ENCODE measurements at places on chromosomes 1 and 21.

DNA sequence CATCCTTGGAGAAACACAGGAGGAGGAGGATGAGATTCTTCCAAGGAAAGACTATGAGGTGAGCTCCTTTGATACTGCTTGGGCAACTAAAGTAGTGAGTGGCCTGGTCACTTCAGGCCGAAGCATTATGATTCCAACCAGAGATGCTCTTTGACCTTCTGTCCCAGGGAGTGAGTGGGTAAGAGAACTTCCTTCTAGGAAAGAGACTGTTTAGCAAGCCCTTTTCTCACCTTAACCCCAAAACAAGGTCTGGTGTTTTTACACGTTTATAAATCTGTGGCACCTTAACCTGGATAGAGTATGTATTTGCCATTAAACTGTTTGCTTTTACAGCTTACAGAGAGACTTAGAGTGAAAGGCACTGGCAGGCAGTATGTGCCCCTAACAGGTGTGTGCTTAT, 1.1 kb downstream of the CLCN6 start:
- no peak for DNase-seq

GRCh38 chr21:22892740-22893139, 1894.5 kb downstream of the NCAM2 start:
- DNase-seq, result no peak

- no peak for DNase-seq
Measured at GRCh38 chr1:215599418-215600074, 32.4 kb downstream of the KCTD3 start.

GRCh38 chr1:64171797-64172281, 31.6 kb upstream of the UBE2U start:
- DNase-seq, result no peak

- no peak for DNase-seq
Measured at GRCh38 chr1:98482611-98483010, 178.9 kb upstream of the SNX7 start.

- DNase-seq, result peak; percentile 9
Measured at GRCh38 chr1:62391369-62391971, 45.4 kb upstream of the USP1 start.

DNA sequence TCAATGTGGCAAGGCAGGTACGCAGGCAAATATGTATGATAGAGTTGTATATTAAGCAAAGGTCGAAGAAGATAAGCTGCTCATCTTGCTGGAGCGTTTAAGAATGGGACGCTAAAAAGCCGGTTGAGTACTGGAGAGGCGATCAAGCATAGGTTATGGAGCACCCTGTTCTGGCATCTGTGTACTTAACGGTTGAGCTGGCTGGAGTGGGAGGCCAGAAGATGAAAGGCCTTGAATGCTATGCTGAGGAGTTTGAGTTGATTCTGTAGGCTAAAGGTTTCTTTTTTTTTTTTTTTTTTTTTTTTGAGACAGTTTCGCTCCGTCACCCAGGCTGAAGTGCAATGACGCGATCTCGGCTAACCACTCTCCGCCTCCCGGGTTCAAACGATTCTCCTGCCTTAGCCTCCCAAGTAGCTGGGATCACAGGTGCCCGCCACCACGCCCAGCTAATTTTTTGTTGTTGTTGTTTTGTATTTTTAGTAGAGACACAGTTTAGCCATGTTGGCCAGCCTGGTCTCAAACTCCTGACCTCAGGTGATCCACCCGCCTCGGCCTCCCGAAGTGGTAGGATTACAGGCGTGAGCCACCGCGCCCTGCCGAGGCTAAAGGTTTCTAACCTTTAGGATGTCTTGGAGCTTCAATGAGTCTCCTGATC, 850 bp upstream of the KHDC4 start:
- DNase-seq, result no peak

DNA sequence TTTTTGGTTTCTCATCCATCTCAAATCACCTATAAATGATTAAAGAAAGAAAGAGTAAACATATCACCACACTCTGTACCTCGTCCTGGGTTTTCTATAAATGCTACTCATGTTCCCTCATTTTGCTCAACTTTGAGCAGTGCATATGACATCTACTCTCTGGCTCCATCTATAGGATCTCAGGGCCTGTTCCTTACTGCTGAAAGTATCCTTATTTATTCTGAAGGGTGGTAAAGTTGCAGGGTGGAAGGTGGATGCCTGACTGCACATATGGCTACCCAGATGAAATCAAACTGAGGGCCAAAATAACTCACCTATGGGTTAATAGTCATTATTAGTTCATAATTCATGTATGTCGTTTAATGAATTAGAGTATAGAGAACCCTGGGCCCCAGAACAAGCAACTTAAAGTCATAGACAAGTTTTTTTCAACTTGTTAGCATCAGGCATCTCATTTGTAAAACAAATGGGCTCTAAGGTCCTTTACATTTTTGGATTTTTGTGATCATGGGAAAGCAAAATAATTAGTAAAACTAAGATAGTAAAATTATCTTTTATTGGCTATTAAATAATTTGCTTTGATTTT, 46.5 kb downstream of the NCF2 start:
- no peak for DNase-seq

DNA sequence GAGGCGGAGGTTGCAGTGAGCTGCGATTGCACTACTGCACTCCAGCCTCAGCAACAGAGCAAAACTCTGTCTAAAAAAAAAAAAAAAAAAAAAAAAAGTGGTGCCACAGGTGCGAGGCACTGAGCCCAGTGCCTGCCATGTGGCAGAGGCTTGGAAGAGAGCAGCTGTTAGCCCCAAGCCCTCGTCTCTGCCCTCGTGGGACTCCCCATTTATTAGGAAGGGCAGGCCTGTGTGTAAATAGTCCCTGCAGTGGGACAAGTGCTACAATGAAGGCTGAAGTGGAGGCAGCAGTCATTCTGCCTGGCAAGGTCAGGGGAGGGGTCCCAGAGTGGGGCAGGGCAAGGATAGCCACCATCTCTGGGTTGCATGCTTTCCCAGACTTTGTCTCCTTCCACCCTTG, 6.5 kb downstream of the RPS6KA1 start:
- no peak for DNase-seq

- no peak for DNase-seq
Measured at GRCh38 chr21:42124826-42125570, 53.9 kb downstream of the UMODL1 start.

- DNase-seq, result no peak
Measured at GRCh38 chr1:110617116-110617515, 11.0 kb upstream of the KCNA2 start.

- no peak for DNase-seq
Measured at GRCh38 chr21:46038871-46039397, 57.4 kb downstream of the COL6A1 start.

DNA sequence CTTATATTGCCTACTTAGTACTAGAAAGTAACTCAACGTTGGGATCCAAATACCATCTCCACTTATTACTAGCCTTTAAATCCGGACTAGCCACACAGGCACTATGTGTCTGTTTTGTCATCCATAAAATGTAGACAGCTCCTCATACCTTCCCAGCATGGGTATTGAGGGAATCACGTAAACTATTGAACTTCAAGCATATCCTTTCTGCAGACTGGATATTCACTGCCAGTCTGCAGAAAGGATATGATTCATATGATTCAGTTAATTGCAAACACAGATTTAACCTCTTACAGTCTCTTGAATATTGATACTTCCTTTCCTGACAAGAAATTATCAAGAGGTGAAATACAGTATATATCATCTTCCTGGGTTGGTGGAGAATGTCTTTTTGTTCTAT, 186.0 kb downstream of the LEPR start:
- no peak for DNase-seq

DNA sequence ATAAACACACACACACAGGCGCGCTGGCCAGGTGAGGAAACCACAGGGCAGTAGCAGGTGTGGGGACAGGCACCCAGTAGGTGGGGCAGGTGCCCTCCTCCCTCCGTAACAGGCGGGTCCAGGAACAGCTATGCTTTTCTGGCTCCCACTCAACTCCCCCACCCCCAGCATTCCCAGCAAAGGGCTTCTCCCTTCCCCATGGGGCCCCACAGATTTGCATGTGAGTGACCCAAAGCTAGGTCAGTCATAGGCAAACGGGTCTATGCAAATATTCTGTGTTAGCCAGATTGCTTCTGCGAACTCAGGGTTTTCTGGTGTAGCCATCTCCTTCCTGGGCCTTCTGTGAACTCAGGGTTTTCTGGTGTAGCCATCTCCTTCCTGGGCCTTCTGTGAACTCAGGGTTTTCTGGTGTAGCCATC, 114.2 kb downstream of the SIK1 start:
- DNase-seq, result no peak

- DNase-seq, result no peak
Measured at GRCh38 chr1:204385727-204386126, 25.9 kb downstream of the PPP1R15B start.

GRCh38 chr21:42319851-42320572, 4.8 kb upstream of the TFF3 start:
- DNase-seq, result no peak

- peak; percentile 17 for DNase-seq
Measured at GRCh38 chr1:24635195-24635843, 7.8 kb upstream of the SRRM1 start.

GRCh38 chr1:200973937-200974657, 49.4 kb downstream of the KIF21B start:
- no peak for DNase-seq

GRCh38 chr1:241396747-241397681, 40.0 kb upstream of the RGS7 start:
- DNase-seq, result no peak

DNA sequence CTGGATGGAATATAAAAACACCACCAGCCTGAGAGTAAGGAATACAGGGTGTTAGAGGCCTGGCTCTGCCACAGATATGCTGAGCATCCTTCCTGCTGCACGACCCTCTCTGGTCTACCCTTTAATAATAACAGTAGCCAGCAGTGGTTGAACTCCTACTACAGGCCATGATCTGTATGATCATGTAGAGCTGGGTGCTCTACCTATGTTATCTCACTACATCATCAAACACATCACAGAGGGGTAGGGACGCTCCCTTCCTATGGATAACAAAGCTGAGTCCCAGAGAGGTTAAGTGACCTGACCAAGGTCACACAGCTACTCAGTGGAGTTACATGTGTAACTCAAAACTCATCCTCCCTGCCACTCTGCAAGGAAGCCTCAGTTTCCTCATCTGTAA, 13.0 kb upstream of the MYOM3 start:
- no peak for DNase-seq

GRCh38 chr1:27671964-27672749, at the start of gene IFI6:
Gene IFI6 (minus strand): TSS chr1:27672192. CDS start chr1:27669314, 2,878 bp downstream.
- DNase-seq, result peak; percentile 85

DNA sequence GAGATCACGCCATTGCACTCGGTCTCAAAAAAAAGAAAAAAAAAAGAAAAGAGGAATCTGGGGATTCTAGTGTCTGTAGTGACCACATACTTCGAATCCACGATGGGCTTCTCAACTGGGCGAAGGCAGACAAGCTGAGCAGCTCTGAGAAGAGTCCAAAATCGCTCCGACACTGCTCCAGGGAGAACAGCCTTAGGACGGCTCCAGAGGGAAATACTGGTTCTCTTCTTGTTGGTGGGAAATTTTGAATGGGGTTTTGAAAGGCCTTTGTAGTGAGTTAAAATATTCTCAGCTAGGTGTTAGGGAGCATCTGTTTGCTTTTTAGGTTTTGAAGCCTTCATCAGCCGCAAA, 18.3 kb upstream of the HJV start:
- DNase-seq, result no peak

- DNase-seq, result no peak
Measured at GRCh38 chr1:5858844-5859407, 133.3 kb downstream of the NPHP4 start.

GRCh38 chr1:58162952-58163550, 383.5 kb downstream of the OMA1 start:
- no peak for DNase-seq

GRCh38 chr1:174258148-174258550, 98.8 kb downstream of the RABGAP1L start:
- DNase-seq, result no peak

DNA sequence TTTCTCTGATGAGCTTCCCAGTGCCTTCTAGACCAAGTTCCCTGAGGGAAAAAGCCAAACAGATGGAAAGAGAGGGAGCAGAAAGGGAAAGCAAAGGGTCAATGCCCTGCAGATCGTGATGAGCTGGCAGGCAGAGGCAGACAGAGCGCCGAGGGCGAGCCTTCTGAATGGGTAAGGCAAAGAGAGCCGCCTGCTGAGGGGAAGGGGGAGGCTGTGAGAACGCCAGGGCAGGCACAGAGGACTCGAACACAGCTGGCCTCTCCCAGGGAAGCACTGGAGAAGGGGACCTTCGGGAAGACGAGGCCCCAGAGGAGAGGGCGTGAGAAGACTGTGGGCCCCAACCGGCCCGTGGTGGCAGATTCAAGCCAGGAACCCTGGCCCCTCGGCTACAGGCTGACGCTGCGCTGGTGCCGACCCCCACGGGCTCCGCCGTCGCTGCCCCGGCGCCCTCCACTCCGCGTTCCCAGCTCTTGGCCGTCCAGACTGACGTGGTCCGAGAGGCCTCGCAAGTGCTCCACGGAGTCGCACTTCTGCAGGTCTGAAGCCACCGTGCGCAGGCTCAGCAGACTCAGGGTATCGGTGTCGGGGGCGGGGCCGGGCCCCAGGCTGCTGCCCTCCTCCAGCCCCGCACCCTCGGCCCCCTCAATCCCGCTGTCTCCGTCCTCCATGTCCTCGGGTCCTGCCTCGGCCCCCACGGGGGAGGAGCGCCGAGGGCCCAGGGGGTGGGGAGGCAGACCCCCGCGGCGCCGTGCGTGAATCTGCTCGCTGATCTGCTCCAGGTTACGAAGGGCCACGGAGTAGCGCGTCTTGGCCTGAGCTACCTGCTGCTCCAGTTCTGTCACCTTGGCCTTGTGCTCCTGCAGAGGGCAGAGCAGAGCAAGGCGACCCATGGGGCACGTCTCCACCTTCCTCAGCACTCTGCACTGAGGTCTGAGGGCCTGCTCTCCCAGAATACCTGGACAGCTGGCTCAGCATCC, 13.9 kb downstream of the SH3BP5L start:
- DNase-seq, result no peak
